ENCODE measurements at places on chromosomes 11 and 22. TPM values are rescaled to one million over a fixed set of nuclear protein-coding genes. Genes with fewer than 3 reads are reported as not detected.

DNA sequence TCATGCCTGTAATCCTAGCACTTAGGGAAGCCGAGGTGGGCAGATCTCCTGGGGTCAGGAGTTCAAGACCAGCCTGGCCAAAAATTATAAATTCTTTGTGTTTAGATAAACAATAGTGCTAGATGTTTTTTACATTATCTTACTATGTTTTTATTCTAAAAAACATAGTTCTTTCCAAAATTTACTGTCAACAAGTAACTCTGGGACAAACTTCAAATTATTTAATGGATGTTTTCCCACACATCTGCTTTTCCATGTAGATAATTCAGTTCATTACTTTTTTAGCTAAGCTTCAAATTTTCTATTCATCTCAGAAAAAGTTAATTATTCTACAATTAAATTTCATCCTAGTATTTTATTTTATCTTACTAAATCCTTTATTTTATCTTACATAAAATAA lies 596.2 kb upstream of the LRRC4C start:
- no peak for DNase-seq
- H3K4me1 ChIP-seq: no peaks in the 10 kb centered on the region
- no peak overlapping the region for H3K4me3 ChIP-seq
- H3K27ac ChIP-seq: no peak overlapping the region
- H3K27me3 ChIP-seq: no peaks in the 10 kb centered on the region
- no peaks in the 10 kb centered on the region for H3K36me3 ChIP-seq

GRCh38 chr11:7098235-7098832 lies 9.5 kb downstream of the RBMXL2 start:
- no peak overlapping the region for H3K4me3 ChIP-seq
- peak; percentile 13 for DNase-seq
- no peaks in the 10 kb centered on the region for H3K36me3 ChIP-seq
- no peaks in the 10 kb centered on the region for H3K4me1 ChIP-seq
- no peak overlapping the region for H3K27ac ChIP-seq

GRCh38 chr11:67409781-67410368 lies 5.6 kb upstream of the CARNS1 start:
- peak overlapping the region; percentile 94 for H3K27ac ChIP-seq
- H3K36me3 ChIP-seq: peaks cover 57% of the 10 kb centered on the region

KRTAP5-4 gene
- total RNA-seq: not detected

OR56A1 gene
- total RNA-seq: not detected

Measured in activated CD4-positive, alpha-beta T cell treated with anti-CD3 and anti-CD28 coated beads, Interleukin-2, amount 10 ng/mL, durations not matched to agents 7 days and 5 days (primary cell).